ENCODE measurements at places on chromosomes 5 and 9.

GRCh38 chr5:62581836-62582597 lies 3.4 kb downstream of the LRRC70 start:
- DNase-seq = no peak

DNA sequence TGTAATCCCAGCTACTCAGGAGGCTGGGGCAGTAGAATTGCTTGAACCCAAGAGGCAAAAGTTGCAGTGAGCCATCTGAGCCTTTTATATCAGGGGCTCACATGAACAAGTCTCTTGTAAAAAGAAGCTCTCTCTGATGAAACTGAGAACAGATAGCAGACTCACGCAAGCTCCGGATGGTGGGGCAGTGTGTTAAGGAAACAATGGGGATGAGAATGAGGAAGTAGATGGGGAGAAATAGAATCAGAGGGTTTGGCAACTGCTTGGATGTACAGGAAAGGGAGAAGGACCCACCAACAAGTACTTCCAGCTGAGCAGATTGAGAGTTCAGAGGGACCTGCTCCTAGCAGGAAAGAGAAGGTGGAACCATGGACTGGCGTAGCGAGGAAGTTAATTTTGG lies 18.6 kb downstream of the TMEM252 start:
- DNase-seq = peak; percentile 60

- no peak for DNase-seq
Observed at GRCh38 chr5:80348171-80348570, 28.4 kb downstream of the SPZ1 start.

GRCh38 chr5:115180165-115180709 lies 10.5 kb upstream of the TRIM36 start:
- peak; percentile 31 for DNase-seq

- DNase-seq = no peak
Observed at GRCh38 chr5:41368158-41368557, 142.2 kb downstream of the PLCXD3 start.

- no peak for DNase-seq
Observed at GRCh38 chr5:34867660-34868059, 28.7 kb downstream of the TTC23L start.

DNA sequence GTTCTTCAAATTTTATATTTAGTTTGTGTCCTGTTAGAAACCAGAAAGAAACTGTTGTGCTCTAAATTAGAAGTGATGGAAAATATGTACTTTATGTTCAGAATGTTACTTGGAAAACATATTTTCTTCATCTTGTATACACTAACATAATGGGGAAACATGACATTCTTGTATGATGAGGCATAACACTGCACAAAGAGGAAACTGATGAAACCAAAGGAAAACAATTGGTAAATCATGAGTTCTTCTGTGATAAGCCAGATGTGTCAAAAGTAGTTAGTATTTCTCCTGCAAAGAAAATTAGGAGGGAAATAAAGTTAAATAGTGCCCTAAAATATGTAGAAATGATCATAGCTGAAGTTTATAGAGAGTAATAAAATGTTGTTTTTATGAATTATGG lies 111.1 kb upstream of the FBN2 start:
- DNase-seq = no peak

GRCh38 chr5:172699999-172700364 lies 58.9 kb downstream of the NEURL1B start:
- no peak for DNase-seq

GRCh38 chr5:61575103-61575502 lies 243.0 kb downstream of the ZSWIM6 start:
- no peak for DNase-seq

GRCh38 chr9:18346745-18347144 lies 127.2 kb upstream of the ADAMTSL1 start:
- peak; percentile 52 for DNase-seq

- DNase-seq = no peak
Observed at GRCh38 chr5:135208903-135209721, 175.1 kb upstream of the PITX1 start.

- no peak for DNase-seq
Observed at GRCh38 chr5:79846198-79846521, 144.9 kb downstream of the MTX3 start.

- no peak for DNase-seq
Observed at GRCh38 chr9:87551772-87552217, 54.1 kb downstream of the DAPK1 start.

DNA sequence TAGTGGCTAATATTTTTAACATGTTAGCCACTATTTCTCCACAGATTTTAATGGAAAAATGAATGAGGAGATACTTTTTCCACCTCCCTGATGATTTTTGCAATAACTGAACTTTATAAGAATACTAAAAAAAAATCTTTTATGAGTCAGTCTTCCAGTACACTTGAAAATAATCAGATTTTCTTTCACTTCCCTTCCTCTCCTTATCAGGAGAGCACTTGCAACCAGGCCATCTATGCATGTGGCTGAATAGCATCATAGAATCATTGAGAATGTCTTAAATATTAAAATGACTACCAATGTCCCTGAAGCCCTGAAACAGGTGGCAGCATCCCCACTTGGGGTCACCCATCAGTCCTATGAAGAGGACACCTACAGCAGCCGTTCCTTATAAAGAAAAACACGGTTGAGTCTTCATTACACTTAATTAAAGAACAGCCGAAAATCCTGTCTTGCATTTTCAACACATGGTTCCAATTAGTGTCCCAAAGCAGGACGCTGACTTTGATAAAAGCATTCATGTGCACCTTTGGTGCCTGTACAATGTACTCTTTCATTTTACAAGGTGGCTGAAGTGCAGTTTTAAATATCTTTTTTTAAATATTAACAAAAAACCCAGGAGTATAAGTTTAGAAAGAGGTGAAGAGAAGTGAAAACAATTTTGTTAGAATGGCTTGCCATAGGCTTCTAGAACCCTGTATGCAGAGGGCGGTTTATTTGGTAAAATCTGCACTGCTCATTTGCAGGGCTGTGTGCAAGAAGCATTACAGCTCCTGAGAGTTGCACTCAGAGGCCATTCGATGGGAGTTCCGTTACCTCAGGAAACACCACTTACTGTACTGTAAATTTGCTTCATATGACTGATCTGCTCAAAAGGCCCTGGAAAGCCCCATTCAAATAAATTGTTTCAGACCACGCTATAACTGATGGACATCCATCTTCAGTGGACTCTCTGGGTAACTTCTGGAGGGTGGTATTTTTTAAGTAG lies 106.9 kb upstream of the VCAN start:
- no peak for DNase-seq

DNA sequence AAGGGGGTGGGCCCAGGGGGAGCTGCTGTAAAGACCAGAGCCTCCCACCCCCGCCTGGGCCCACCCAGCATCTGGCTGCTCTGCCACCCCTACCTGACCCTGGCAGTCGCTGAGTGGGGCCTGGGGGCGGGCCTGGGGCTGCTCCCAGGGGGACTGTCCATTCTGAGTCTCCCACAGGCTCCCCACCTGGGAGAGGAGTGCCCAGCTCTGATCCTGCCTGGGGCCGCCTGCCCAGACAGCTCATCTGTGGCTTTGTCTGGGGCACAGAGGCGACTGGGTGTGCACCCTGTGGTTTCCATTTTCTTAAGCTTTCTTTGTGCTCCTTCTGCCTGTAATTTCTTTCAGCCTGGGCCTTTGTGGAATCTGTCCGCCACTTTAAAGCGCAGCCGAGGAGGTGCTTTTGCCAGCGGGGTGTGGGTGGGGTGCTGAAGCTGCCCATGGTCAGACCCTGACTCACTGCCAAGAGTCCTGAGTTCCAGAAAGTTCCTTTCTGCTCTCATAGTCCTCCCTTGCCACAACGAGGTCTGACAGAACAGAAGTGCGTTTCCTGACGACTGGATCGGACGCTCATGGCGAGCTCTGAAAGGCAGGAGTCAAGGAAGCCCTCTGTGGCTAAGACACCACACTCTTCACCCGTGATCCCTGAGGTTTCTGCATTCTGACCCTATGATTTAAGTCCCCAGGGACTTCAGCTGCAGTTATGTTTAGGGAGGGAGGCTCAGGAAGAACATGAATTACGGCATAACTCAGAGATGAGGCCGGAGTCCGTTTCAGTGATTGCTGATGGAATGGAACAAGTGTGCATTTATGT lies 225.0 kb downstream of the FANCC start:
- no peak for DNase-seq

DNA sequence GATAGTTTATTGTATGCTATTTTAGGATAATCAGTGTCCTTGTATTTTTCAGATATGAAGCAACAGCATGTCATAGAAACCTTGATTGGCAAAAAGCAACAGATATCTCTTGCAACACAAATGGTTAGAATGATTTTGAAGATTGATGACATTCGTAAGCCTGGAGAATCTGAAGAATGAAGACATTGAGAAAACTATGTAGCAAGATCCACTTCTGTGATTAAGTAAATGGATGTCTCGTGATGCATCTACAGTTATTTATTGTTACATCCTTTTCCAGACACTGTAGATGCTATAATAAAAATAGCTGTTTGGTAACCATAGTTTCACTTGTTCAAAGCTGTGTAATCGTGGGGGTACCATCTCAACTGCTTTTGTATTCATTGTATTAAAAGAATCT lies 14.5 kb downstream of the CCT5 start:
- no peak for DNase-seq

GRCh38 chr5:88663793-88664216 lies 219.2 kb downstream of the MEF2C start:
- peak; percentile 83 for DNase-seq

DNA sequence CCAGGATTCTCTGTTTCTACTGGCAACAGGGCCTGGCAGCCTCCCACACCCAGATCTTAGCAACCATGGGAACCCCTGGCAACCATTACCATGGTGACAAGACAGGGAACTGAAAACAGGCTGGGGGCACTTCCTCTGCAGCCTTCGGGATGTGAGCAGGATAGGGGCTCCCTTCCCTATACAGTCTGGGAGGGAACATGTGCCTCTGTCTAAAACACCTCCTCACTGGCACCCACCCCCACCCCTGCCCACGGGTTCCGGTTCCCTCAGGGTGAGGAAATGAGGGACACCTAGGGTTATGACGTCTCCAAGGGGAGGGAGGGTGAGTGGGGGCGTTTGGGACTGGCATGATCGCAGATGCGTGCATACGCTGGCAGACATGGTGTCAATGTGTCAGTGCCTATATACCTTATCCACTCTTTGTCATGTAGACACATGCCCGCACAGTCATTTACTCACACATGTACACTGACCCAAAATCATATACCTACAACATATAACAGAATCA lies 3.0 kb upstream of the DNAJB5 start:
- peak; percentile 91 for DNase-seq

DNA sequence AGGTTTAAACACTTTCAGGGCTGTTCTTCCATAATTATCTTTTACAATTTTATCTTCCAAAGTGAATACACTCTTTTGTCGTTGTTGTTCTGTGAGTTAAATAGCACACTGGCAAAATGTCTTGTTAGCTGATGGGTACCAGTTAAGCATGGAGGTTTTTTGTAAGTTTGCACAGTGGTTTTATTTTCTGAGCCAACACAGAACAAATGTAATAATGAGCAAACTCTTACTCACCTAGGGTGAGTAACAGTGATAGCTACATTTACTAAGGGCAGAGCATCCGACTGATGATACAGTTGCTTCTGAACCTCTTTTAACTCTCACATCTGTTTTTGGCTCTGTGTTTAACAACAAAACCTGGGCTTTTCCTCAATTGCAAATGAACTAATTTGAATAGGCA lies 103.2 kb downstream of the CTNND2 start:
- DNase-seq = no peak

- no peak for DNase-seq
Observed at GRCh38 chr5:15243301-15244020, 256.5 kb upstream of the FBXL7 start.

- DNase-seq = no peak
Observed at GRCh38 chr5:10624206-10624605, 60.3 kb downstream of the ANKRD33B start.

DNA sequence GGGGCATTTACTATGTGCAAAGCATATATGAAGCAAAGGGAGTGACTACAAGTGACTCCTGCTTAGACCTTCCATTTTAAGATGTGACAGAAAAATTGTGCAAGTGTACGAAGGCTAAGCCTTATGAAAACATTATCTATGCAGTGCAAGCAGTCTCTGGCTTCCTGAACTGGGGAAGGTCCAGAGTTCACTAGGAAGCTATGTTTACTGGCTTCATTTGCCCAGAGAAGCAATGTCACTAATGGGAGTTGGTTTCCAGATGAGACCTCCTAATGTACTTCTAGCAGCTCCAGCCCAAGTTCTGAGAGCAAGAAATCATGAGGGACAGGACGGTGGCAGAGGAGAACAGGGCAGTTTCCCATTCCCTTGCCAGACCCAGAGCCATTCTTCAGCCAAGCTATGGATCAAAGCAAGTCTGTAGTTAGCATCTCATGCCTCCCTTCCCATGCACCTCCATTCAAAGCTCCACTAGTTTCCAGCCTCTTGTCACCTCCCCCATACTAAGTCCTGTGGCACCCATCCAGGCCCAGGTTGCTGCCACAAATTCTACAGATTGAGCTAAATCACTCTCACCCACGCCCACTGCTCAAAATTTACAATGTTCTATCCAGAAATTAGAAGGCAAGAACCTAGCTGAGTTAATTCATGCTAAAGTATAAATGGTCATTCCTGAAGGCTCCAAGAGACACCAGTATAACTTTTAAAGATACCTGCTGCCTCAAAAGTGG lies 21.8 kb downstream of the MCTP1 start:
- DNase-seq = peak; percentile 22

- DNase-seq = no peak
Observed at GRCh38 chr9:131583836-131584555, 38.7 kb downstream of the PRRT1B start.

- DNase-seq = peak; percentile 56
Observed at GRCh38 chr5:36734422-36734821, 128.0 kb downstream of the SLC1A3 start.

DNA sequence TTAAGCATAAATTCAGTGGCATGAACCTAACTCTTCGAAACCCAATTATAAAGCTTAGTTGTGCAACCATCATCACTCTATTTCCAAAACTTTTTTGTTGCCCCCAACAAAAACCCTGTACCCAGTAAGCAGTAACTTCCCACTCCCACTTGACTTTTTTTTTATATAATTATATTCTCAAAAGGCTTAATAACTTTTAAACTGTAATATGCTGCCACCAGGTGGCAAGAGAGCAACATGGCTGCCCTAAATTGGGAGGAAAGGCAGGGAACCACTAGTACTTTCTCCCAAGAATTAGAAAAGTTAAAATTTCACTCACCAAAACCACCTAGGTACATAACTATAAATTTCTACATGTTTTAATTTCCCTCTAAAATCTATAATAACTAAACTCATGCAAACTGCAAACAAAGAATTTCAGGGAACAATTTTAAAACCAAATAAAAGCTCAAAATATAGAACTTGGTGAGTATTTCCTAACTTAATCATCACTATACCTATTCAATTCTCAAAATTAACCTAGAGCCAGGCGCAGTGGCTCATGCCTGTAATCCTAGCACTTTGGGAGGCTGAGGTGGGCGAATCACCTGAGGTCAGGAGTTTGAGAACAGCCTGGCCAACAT lies 50.2 kb upstream of the RNF38 start:
- peak; percentile 67 for DNase-seq
